T-helper 2 cell (primary cell): ENCODE measurements at places on chromosomes 3 and 15.

DNA sequence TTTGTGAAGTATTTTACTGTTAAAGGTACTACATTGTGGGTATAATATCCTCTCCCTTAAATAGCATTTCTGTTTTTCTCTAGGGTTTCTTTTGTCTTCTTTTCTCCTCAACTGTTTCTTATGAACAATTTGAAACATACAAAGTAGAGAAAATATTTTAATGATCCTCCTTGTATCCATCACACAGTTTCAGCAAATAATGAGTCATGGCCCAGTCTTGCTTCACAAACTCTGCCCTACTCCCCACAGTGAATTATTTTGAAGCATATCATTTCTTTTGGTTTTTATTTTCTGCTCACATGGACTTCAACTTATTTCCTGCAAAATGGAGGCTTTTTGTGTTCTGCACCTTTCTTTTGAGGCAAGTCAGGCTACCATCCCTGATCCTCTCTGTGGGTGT, 6.1 kb upstream of the SCAANT1 start:
- no peak for DNase-seq

DNA sequence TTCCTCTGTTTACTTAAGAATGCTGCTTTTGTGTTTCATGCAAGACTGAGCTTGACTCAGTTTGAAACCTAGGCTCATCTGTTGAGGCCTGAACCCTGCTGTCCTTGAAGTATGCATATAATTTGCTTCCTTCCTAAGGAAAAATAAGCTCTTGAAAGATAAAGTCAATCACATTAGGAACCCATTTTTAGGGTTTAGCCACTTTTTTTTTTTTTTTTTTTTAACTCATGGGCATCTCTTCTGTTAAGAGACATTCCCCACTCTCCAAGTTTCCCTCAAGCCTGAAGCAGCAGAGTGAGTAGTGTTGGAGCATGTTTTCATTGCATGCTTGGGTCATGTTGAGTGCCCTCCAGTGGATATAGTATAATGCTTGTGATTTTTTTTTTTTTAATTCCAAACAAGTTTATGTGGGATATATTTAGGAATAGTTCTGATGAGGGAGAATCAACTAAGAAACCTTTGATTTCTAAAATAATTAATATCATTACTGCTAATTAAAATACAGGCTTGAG, 3.6 kb downstream of the CTNNB1 start:
- no peak for DNase-seq

- no peak for DNase-seq
These were observed 363.8 kb upstream of the NAALADL2 start for GRCh38 chr3:174495311-174495710.

DNA sequence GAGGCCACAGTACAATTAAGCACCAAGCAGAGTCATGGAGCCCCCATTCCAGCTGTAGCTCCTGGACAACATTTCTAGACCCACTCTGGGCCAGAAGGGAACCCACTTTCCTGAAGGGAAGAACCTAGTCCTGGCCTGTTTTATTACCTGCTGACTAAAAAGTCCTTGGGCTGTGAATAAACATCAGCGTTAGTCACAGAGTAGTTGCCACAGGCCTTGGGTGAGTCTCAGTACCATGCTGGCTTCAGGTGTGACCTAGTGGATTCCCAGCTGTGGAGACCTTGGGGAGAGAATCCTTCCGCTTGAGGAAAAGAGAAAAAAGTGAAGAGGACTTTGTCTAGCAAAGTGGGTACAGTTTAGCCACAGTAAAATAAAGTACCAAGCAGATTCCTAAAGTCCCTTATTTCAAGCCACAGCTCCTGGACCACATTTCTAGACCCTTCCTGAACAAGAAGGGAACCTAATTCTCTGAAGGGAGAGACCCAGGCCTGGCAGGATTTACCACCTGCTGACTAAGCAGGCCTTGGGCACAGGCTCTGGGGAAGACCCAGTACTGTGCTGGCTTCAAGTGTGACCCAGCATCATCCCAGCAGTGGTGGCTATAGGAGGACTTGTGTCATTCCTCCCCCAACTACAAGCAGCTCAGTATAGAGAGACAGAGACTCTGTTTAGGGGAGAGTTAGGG, 118.3 kb upstream of the KCNH8 start:
- DNase-seq = no peak

DNA sequence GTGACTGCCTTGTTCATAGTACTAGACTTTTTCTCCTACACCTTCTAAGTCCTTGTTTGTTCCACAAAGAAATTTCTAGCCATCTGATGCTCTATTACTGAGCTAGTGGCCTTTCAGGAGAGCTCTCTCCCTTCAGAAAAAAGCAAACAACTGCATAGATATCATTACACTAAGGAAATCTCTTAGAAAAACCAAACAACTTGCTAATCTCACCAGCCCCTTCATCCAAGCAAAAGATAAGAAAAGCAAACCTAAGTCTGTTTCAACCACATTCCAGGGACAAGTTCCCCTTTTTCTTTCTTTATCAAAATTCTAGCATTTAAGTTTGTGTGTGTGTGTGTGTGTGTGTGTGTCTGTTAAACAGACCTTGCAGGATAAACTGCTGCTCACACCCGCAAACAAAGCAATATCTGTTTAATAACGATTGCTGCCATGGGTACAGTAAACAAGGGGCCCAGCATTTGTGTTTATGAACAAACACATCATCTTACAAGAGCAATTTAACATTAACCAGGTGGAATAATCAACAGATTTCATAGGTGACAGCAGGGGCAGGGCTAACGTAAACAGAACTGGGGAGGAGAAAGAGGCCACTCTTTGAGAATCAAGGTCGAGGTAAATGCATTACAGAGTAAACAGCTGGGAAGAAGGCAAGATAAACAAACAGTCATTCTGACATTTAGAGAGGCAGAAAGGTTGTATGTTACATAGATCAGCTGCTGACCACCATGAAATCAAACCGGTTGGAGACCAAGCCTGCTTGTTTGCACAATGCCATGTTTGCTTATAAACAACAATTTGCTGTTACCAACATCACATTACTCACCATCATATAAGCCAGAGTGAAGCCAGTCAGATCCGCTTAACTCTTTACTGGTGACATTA, 375.1 kb downstream of the FOXP1 start:
- DNase-seq = no peak

DNA sequence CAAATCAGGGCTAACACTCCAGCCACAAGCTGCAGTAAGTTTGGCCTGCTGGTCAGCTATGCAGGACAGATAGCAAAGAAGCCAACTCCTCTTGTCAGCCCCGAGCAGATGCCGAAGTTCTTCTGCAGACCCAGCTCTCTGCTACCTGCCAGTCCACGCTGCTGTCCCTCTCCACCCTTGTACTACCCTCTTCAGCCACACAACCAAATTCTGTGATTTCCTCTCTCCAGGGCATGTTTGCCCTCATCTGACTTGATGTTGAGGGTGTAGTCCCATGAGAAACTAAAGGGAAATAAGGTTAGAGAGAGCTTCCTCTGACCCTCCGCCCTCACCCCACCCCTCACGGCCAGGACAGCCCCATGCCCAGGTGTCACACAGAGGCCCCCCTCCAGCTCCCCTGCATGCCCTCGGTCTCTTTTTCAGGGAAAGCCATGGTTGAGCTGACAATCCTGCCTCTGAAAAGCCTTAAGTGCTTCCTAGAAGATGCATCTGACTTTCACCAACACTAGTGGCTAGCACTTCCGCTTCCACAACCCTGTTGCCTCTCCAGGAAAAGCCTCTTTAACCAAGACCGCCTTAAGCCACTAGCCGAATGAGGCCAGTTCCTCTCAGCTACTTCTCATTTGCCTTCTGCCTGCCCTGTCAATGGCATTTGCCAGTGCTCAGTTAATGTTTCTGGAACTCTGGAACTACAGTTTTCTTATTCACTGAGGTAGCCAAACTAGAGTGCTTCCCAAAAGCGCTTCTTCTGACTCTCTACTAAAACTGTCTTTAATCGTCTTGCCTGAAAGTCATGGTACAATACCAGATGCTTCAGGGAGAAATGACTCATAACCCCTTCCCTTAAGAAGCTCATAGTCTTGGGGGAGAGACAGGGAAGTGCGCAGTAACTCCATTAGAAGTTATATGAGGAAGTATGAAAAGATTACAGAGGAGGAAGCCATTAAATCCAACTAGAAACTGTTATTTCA, 300.4 kb upstream of the STT3B start:
- no peak for DNase-seq

DNA sequence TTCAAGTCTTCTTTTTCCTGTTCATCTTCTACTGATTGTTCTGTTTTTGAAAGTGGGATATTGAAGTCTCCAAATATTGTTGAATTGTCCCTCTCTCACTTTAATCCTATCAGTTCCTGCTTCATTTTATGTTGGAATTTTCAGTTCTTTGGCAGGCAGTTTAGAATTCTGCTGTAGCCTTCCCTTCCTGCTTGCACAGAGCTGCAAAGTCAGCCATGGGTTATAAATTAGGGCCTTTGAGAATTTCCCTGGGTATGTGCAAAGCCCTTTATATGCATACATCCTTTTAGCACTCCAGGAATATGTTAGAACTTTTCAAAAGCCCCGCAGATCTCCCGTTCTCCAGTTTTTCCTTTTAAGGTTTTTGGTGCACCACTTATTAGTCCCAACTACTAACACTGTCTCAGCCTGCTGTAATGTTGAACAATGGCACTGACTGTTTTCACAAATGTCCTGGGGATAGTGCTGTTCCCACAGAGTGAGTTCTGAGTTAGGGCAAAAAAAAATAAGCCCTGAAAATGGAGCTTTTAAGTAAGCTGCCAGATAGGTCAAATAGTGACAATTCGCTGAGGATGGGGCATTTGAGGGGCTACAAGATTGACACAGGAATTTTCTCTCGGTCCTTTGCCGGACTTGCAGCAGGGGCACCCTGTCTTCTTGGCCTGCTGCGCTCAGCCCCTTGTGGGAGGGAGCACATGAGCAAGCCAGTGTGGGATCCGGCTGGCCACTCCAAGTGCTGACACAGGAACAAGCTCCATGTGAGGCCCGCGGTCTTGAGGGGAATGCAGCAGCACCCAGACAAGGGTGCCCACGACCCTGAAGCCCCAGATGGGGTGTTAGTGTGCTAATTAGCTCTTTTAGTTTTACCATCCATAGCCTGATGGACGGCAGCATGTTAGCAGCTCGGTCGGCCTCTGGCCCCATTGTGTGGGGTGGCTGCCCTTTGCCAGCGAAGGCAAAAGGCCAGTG, 96.0 kb downstream of the VPS8 start:
- no peak for DNase-seq
